ENCODE measurements at places on chromosomes 5 and 9.

DNA sequence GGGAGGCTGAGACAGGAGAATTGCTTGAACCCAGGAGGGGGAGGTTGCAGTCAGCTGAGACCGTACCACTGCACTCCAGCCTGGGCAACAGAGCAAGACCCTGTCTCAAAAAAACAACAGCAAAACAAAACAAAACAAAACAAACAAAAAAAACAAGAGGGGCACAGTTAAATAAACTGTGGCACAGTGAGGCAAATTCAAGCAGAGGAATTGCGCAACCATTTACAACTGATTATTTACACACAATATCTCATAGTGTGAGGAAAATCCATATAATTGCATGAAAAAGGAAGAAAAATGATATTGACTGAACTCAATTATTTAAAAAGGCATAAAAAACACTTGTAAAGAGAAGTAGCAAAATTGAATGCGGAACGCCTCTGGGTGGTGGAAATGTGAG lies 161.5 kb downstream of the CRB2 start:
- no peak for DNase-seq

GRCh38 chr9:106954558-106954957 lies 91.6 kb downstream of the ZNF462 start:
- peak; percentile 53 for DNase-seq

GRCh38 chr9:130276121-130276520 lies 10.6 kb downstream of the HMCN2 start:
- DNase-seq, result peak; percentile 25

- DNase-seq, result no peak
Measured at GRCh38 chr9:20280330-20280729, 342.0 kb downstream of the MLLT3 start.

DNA sequence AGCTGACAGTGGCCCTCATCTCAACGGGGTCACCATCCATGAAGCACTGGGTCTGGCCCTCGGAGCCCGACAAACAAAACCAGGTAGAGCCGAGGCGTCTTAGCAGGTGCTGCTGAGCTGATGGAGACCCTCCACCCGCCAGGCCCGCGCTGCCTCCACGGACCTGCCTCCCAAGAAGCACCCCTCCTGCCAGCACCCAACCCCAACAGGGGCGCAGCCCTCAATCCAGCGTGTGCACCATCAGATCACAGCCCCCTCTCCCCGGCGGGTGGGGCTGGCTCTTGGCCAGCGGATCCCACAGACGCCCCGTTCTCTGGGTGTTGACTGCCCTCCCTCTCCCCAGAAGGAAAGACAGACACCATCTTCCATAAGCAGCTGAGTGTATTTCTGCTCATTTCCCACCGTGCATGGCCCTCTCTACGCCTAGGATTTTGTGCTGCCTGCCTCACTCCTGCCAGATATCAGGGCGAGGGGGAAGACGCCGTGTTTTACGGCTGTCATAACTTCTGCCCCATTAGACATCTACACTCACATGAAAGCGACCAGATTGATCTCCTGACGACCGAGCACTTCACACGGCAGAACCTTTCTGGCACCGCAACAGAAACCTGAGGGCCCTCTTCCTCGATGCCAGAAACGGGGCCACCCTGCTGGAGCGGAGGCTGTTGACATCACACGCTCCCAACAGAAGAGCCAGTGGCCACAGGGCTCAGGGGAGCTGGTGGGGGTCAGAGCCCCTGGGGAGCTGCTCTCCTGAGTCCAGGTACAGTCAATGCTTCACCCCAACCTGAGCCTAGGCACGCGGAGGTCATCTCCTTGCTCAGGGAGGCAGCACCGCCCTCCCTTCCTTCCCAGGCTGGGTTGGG lies 12.4 kb downstream of the NACC2 start:
- DNase-seq, result no peak

DNA sequence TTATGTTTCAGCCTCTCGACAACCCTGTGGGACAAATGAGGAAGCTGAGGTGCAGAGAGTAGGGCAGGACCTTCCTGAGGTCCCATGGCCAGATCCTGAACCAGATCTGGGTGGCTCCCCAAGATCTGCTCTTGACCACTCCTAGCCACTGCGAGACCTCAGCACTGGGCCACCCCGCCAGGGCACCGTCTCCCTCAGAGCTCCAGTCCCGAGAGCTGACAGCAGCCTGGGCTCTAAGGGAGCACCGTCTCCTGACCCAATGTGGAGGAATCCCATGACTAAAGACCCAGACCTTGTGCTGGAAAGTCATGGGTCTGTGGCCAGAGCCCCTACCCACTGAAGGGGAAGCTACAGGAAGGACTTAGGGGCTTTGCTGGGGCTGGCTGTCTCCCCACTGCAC lies 4.5 kb upstream of the LMX1B start:
- no peak for DNase-seq

DNA sequence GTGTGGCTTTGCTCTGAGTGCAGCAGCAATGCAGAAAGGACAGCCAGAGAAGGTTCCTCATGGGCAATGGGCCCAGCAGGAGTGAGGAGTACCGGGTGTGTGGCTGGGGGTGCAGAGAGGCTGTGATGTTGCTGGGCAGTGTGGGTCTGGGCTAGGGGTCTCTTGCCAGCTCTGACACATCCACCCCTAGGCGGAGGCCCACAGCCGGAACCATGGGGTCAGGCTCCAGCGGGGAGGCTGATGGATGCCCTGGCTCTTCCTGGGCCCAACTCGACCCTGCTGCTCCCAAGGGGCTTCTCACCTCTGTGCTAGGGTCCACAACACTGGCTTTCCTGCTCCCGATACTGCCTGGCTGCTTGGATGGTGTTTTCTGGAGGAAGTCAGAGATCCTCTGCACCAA lies 19.9 kb downstream of the TBC1D9B start:
- no peak for DNase-seq

GRCh38 chr5:15757619-15758018 lies 257.6 kb downstream of the FBXL7 start:
- no peak for DNase-seq

DNA sequence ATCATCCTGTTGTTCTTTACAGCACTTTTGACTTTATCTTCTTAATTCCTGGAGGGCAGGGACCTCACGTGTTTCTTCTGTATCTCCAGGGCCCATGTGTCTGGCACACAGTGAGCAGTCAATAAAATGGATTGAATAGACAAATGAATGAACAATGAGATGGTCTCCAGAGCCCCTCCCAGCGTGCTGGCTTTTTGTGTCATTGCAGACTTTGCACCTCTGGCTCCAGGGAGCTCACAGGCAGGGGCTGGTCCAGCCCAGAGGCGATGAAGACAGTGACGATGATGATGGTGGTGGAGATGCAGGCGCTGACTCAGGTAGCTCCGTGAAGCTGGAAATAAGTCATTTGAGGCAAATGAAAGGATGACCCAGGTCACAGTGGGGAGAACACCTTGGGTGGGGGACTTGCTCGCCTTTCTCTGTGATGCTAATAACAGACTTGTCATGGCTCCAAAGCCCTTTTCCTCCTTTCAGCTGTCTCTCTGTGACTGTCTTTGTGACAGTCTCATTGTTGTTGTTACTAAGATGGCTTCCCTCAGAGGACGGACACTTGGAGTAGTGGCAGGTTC lies 30.4 kb upstream of the FABP6 start:
- no peak for DNase-seq

DNA sequence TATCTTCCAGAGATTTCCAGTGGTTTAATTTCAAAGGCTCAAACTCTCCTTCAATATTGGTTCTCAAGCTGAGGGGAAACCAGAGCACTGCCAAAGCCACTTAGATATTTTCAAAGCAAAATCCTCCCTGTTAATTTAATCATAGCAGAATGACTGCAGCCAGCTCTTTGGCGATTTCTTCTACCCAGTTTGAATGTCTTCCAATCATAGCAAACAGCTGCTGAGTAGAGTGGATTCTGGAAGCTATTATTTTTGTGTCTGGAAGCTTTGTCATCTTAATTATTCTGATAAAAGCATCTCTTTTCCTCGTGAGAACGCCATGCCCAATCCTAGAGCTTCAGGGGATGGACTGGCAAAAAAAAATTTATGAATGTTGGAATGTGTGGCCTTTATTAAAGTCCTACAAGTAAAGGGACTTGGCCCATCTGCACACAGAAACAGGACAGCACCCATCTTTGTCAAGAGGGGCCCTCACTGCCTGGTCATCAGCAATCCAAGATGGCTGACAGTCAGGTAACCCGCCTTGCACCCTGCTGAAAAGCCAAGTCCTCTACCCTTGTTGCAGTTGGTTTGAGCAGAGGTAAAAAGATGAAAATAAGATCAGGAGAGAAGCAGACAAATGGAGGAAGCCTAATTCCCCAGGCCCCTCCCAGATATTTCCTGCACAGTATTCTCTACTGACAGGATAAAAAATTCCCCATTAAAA lies 125.1 kb downstream of the SUSD1 start:
- peak; percentile 63 for DNase-seq

DNA sequence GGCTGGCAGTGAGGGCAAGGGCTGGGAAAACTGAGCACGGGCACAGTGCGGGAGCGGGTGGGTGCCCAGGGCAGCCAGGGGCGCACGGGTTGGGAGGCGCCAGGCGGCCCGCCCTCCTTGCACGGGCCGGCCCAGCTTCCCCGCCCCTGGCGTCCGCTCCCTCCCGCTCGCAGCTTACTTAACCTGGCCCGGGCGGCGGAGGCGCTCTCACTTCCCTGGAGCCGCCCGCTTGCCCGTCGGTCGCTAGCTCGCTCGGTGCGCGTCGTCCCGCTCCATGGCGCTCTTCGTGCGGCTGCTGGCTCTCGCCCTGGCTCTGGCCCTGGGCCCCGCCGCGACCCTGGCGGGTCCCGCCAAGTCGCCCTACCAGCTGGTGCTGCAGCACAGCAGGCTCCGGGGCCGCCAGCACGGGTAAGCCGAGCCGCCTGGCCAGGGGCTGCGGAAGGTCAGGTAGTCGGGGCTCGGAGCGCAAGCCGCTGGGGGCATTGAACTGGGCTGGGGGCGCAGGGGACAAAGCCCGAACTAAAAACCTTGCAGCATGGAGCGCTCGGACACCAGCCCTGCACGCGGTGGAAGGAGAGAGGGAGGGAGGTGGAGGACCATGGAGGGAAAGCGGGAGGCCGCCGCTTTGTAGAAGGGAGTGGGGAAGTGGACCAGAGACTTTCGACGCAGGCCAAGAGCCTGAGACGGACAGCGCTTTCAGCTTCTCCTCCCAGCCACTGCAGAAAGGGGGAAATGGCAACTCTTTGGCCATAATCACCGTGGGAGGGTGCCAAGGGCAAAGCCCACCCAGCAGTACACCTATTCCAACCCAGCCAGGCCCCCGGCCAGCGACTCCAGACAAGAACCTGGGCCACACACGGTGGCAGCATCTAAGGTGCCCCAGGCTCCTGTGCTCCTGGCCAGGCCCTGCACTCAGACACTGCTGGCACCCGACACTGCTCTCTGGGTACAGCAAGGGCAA lies at the start of gene TGFBI:
Gene TGFBI (plus strand): TSS at position 207 of the 961 bp plus-strand sequence. CDS start 68 bp downstream, at position 275.
- DNase-seq, result peak; percentile 71

DNA sequence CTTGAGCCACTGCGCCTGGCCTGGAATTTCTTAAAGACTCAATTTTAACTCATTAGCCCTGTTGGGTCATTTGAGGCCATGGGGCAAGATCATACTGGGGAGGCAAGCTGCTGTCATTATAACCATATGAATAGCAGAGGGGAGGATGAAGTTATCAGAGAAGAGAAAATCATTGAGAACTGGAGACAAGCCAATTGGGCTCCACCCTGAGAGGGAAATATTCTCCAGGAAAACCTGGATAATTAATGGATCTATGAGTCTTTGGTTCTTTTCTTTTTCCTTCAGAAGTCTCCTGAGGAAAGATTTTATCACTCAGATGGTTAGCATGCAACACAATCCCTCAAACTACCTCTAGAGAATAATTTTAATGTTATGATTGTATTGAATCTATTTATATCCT lies 569.6 kb upstream of the TUSC1 start:
- DNase-seq, result no peak

DNA sequence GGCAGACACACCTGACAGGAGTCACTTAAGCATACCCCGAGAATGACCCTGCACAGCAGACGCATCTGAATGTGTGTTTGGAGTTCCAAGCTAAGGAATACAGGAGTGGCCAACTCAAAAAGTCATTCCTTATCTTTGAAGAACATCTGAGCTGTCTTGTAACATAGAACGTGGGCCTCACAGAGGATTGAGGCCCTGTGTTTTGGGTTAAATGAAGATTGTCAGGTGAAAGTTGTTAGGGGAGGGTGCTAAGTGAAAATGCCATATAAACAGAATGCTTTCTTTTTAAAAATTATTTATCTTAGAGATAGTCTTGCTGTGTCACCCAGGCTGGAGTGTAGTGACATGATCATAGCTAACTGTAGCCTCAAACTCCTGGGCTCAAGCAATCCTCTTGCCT lies 100.9 kb downstream of the PIK3R1 start:
- DNase-seq, result no peak

DNA sequence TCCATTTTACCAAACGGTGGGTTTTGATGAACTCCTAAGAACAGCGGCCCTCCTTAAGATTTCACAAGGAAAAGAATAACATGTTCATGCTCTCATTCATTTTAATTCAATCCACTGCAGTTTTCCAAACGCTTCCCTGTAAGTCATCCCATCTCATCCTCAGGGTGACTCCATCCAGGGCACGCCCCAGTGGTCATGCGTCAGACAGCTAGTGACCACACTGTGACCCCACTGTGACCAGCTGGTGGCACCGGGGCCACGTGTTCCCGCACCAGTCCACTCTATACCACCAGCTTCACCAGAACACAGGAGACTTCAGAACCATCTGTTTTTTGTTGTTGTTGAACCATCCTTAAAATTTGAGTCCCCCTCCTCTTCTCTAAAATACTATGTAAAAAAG lies 14.3 kb downstream of the ATPSCKMT start:
- peak; percentile 18 for DNase-seq

DNA sequence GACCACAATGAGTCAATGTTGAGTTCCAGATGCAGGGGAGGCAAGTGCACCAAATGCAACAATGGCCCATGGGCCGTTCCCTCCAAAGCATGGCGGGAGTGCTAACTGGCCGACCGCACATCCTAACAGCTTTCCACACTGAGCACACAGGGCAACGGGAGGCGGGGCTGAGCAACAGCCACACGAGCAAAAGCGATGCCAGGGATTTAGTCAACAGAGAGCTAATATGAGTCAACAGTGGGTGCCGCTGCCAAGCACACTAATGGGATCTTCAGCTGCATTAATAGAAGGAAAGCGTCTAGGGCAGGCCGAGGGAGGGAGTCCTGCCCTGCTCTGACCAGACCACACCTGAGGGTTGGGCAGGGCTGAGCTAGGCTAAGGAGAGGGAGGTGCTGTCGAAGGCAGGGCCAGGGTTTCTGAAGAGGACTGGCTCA lies 4.6 kb downstream of the EPB41L4B start:
- peak; percentile 65 for DNase-seq

GRCh38 chr5:92676215-92677165 lies 904.5 kb downstream of the NR2F1-AS1 start:
- no peak for DNase-seq

GRCh38 chr9:112542593-112543292 lies 56.1 kb downstream of the KIAA1958 start:
- no peak for DNase-seq

- no peak for DNase-seq
Measured at GRCh38 chr9:17166346-17166745, 31.5 kb downstream of the CNTLN start.

GRCh38 chr9:135914921-135915320 lies 7.6 kb upstream of the CAMSAP1 start:
- no peak for DNase-seq

DNA sequence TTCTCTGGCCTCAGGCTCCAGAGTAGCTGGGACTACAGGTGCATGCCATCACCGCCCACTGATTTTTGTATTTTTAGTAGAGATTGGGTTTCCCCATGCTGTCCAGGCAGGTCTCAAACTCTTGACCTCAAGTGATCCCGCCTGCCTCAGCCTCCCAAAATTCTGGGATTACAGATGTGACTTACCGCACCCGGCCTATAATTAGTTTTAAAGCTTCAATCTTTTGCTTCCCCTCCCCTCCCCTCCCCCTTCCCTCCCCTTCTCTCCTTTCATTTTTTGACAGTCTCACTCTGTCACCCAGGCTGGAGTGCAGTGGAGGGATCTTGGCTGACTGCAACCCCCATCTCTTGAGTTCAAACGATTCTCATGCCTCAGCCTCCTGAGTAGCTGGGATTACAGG lies 433.3 kb upstream of the EDIL3 start:
- DNase-seq, result no peak
